Type B pancreatic cell (in vitro differentiated cells): ENCODE measurements at places on chromosomes 16 and 17.

DNA sequence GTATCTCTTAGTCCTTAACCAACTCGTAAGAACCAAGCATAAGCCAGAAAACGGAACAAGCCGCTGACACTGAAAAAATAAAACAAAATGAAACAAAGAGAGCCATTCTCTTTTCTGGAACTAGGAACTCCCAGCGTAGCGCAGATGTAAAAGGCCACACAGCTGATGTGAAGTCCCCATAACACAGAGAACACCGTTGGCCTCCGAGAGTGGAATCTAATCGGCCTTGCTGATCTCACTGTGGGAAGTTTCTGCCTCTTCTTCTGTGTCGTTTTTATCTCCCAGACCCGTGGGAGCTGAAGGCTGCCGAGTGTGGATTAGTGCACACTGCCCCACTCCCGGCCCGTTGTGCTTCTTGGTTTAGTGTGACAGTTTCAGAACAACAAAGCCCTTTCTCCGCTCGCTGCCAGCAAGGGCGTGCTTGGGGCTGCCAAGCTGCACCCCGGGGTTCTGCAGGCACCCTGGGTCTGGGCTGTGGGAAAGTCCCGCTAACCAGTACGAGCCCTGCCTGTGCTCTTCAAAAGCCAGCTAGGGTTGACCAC, 21.7 kb downstream of the TTYH2 start:
- H3K27me3 ChIP-seq, result peaks cover 3% of the 10 kb centered on the region
- no peak overlapping the region for H3K27ac ChIP-seq
- no peak overlapping the region for H3K4me3 ChIP-seq
- DNase-seq, result no peak
- no peaks in the 10 kb centered on the region for H3K36me3 ChIP-seq

- no peaks in the 10 kb centered on the region for H3K4me1 ChIP-seq
- H3K27me3 ChIP-seq, result peaks cover 8% of the 10 kb centered on the region
- DNase-seq, result no peak
These were observed 512.0 kb downstream of the NPIPA7 start for GRCh38 chr16:16890964-16891363.

GRCh38 chr17:10031127-10031526, 126.1 kb upstream of the RCVRN start:
- H3K27ac ChIP-seq, result no peak overlapping the region
- H3K36me3 ChIP-seq, result no peaks in the 10 kb centered on the region
- DNase-seq, result no peak
- H3K4me1 ChIP-seq, result peaks cover 20% of the 10 kb centered on the region
- H3K4me3 ChIP-seq, result no peak overlapping the region

DNA sequence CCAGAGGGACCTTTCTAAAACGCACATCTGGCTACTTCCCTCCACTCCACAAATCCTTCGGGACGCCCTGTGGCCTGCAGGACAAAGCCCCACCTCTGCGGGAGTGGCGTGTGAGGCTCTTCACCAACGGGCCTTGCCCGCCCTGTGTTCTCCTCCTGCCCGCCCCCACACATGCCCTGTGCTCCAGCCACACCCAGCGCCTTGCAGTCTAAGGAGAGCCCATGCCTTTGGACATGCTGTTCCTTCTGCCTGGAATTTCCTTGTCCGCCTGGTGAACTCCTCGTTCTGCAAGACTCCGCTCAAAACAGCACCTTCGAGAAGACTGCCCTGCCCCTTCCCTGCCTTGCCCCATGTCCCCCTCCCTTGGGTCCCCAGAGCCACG, 7.4 kb downstream of the ELOB start:
- H3K36me3 ChIP-seq, result peaks cover 39% of the 10 kb centered on the region
- peaks cover 6% of the 10 kb centered on the region for H3K4me1 ChIP-seq
- no peak overlapping the region for H3K4me3 ChIP-seq
- peak overlapping the region; percentile 78 for H3K27ac ChIP-seq
- DNase-seq, result no peak
- no peaks in the 10 kb centered on the region for H3K27me3 ChIP-seq

- no peak for DNase-seq
- H3K36me3 ChIP-seq, result peaks cover 36% of the 10 kb centered on the region
- H3K27me3 ChIP-seq, result no peaks in the 10 kb centered on the region
- H3K4me1 ChIP-seq, result peaks cover 19% of the 10 kb centered on the region
These were observed 22.1 kb downstream of the TRIM25 start for GRCh38 chr17:56891751-56892150.

- peaks cover 16% of the 10 kb centered on the region for H3K4me1 ChIP-seq
- H3K4me3 ChIP-seq, result no peak overlapping the region
- no peak overlapping the region for H3K27ac ChIP-seq
These were observed 395.8 kb downstream of the NPIPA8 start for GRCh38 chr16:17940584-17941364.

DNA sequence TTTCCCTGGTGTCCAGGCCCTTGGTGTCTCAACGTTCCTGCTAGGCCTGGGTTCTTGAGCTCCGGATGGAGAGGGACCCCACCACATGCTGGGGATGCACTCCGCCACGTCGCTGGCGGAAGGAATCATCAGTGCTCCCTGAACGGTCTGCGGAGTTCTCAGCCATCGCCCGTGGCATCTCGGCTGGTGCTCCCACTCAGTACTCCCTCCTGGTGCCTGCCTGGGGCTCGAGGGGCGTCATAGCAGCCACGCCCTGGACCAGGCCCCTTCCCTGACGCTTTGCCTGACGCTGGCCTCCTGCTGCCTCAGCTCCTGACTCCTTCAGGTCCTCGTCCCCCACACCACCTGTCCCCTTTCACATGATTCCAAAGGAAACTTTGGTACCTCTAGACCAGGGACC, 95.9 kb upstream of the CIBAR2 start:
- DNase-seq, result no peak
- H3K4me3 ChIP-seq, result no peak overlapping the region
- no peak overlapping the region for H3K27ac ChIP-seq
- peaks cover 28% of the 10 kb centered on the region for H3K4me1 ChIP-seq

DNA sequence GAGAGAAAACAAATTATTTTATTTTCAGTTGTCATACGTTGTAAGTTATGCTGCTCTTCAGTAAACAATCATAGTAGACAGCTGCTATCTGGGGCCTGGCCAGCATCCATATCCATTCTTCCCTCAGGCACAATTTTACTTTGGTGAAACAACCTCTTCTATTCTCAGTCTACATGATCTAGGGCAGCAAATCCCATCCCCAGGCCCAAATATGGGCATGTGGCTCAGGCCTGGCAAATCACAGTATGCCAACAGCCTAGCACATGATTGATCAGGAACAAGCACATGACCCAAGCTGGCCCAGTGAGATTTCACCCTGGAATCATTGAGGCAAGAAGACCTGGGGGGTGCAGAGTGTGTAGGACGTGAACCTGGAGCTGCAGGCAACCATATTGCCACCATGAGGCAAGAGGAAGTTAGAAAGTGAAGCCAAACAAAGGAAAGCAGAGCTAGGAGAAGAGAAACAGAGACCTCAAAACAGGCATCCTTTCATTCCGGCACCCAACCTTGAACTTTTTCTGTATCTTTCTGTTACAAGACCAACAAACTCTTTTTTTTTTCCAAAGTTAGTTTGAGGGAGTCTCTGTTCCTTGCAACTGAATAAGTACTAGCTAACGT, 10.3 kb upstream of the ABCC12 start:
- H3K27ac ChIP-seq, result peak overlapping the region; percentile 19
- H3K27me3 ChIP-seq, result peaks cover 5% of the 10 kb centered on the region
- DNase-seq, result no peak
- H3K4me3 ChIP-seq, result no peak overlapping the region

GRCh38 chr17:55063885-55064874, 95.6 kb downstream of the STXBP4 start:
- H3K27ac ChIP-seq, result no peak overlapping the region
- H3K36me3 ChIP-seq, result no peaks in the 10 kb centered on the region
- no peaks in the 10 kb centered on the region for H3K27me3 ChIP-seq
- H3K4me3 ChIP-seq, result no peak overlapping the region
- peaks cover 11% of the 10 kb centered on the region for H3K4me1 ChIP-seq
- DNase-seq, result no peak

DNA sequence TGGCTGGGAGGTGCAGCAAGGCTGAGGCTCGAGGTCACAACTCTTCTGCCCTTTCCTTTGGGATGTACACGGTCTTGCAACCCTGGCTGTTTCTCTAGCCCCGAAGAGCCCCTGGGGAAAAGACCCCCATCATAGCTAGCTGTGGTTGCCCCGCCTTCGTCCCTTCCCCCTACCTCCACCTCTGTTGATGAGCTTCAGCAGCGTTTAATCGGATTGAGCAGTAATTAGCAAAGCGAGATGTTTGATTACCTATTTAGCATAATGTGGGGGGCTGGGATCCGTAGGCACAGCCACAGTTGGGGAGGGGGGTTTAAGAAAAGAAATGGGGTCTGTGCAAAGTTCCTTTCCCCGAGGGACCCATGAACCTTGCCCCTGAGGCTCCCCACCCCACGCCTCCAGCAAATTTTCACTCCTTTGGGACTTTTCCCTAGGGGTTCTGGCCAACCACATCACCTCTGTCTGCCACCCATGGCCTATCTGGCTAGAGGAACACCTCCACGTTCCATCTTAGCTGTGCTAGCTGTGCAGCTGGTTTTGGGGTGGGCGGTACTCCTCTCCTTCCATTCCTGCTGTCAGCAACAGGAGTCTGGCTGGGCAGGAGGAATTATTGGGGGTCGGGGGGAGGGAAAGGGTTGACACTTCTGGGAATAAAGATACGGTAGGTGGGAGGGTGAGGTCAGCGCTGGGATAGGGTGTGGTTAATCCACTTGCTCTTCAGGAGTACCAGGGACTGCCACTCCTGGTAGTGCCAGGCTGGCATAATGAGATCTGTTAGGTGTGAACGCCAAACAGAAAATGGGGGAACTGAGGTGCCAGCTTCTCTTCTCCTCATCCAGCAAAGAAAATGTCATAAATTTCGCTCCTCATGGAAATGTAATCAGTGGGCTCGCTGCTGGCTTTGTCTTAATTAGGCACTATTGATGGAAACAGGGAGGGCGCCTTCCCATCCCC, 1.3 kb upstream of the DNAH2 start:
- peaks cover 46% of the 10 kb centered on the region for H3K4me1 ChIP-seq
- no peaks in the 10 kb centered on the region for H3K36me3 ChIP-seq
- H3K27me3 ChIP-seq, result peaks cover 60% of the 10 kb centered on the region
- peak overlapping the region; percentile 93 for H3K4me3 ChIP-seq
- H3K27ac ChIP-seq, result peak overlapping the region; percentile 63

GRCh38 chr17:82113941-82114340, 15.9 kb upstream of the FASN start:
- peaks cover 6% of the 10 kb centered on the region for H3K36me3 ChIP-seq
- DNase-seq, result no peak
- H3K4me3 ChIP-seq, result no peak overlapping the region
- no peak overlapping the region for H3K27ac ChIP-seq

DNA sequence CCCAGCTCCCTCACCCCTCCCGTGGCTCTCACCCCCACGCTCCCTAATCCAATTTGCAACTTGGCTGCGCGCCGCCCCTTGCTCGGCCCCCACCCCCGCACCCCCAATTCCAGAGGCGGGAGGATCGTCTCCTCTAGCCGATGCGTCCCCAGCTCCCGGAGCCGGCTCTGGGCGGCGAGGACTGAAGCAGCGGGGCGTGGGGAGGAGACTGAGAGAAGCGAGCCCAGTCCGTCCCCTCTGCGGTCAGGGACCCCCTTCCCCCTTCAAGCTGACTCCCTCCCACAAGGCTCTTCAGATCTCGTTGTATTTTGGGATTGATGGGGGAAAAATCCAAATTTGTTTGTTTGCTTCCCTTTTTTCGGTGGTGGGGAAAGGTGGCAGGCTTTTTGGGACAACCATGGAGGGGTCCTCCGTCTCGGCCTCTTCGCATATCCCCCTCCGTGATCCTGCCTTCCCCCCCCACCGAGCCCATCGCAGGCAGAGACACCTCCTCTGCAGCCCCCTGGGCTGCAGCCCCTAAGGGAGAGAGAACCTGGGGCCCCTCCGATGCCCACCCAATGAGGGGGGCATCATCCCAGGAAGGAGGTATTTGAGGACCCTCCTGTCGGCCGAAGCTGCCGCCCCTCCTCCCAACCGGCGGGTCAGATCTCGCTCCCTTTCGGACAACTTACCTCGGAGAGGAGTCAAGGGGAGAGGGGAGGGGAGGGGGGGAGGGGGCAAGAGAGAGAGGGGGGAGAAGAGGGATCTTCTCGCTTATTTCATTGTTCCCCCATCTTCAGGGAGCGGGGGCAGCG, 466 bp downstream of the NEUROD2 start:
- no peak for DNase-seq
- H3K27ac ChIP-seq, result no peak overlapping the region
- H3K4me1 ChIP-seq, result no peaks in the 10 kb centered on the region
- peaks cover 87% of the 10 kb centered on the region for H3K27me3 ChIP-seq
- H3K36me3 ChIP-seq, result peaks cover 4% of the 10 kb centered on the region

DNA sequence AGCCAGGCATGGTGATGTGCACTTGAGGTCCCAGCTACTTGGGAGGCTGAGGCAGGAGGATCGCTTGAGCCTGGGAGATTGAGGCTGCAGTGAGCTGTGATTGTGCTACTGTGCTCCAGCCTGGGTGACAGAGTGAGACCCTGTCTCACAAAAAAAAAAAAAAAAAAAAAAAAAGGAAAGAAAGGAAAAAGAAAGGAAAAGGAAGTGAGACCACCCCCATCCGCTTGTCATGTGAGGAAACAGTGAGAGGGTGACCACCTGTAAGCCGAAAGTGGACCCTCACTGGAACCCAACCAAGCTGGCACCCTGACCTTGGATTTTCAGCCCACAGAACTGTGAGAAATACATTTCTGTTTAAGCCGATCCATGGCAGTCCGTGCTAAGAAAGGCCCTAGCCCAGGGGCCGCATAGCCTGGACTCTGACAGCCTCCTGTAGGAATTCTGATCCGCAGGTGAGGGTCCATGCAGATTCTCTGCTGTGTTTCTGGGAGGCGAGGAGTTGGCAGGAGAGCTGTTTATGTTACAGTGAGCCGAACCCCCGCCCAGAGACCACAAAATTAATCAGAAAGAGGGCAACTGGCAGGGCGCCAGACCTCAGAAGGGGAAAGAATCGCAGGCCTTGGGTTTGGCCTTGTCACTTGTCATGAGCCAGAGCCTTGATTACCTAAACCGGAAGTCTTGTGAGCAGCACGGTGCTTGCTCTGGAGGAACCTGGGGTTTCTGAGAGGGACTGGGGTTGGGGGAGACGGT, 945 bp downstream of the SGSH start:
- no peaks in the 10 kb centered on the region for H3K27me3 ChIP-seq
- H3K36me3 ChIP-seq, result peaks cover 13% of the 10 kb centered on the region
- no peak for DNase-seq
- peaks cover 16% of the 10 kb centered on the region for H3K4me1 ChIP-seq

- H3K36me3 ChIP-seq, result no peaks in the 10 kb centered on the region
- H3K4me1 ChIP-seq, result peaks cover 24% of the 10 kb centered on the region
- no peak overlapping the region for H3K27ac ChIP-seq
- no peak overlapping the region for H3K4me3 ChIP-seq
These were observed 300.5 kb downstream of the CPPED1 start for GRCh38 chr16:12503191-12503590.

DNA sequence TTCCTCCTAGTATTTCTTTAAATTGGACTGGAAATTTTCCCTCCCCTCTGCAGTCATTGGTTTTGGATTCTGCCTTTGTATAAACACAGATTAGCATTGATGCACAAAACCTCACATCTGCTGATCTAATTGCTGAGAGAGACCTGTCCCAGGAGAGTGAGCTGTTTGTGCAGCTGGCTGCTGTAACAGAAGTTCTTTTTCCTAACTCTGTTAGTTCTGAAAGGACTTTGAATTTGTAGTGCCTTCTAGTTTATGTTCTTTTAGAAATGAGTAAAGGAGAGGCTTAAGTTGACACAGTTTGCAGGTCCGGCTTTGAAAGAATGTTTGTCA, 45.2 kb upstream of the KPNB1 start:
- peaks cover 37% of the 10 kb centered on the region for H3K36me3 ChIP-seq
- H3K27me3 ChIP-seq, result no peaks in the 10 kb centered on the region
- H3K4me1 ChIP-seq, result peaks cover 22% of the 10 kb centered on the region
- no peak for DNase-seq
- peak overlapping the region; percentile 52 for H3K27ac ChIP-seq
